Smooth muscle cell of the pulmonary artery (primary cell): ENCODE measurements at places on chromosomes 11 and 22. TPM values are rescaled to one million over a fixed set of nuclear protein-coding genes. Genes with fewer than 3 reads are reported as not detected.

The TP53AIP1 gene
- not detected in 2 replicates for total RNA-seq

The SHISAL1 gene
- total RNA-seq, result 13.5 and 35.8 TPM in 2 replicates

The PRR5L gene
- 12.1 and 32.3 TPM in 2 replicates for total RNA-seq

The TPH1 gene
- total RNA-seq, result 0.03 and 0.07 TPM in 2 replicates

The DGCR2 gene
- total RNA-seq, result 48.9 and 50.4 TPM in 2 replicates

The CFAP300 gene
- 3.2 and 8.3 TPM in 2 replicates for total RNA-seq

The PTPRCAP gene
- 0.17 and 0.46 TPM in 2 replicates for total RNA-seq

The SLC35E4 gene
- 16.5 and 20.5 TPM in 2 replicates for total RNA-seq

The GGT5 gene
- total RNA-seq, result 12.1 and 52.3 TPM in 2 replicates

The GPHA2 gene
- total RNA-seq, result not detected in 2 replicates

The ARHGAP20 gene
- 3.0 and 6.1 TPM in 2 replicates for total RNA-seq

The COPB1 gene
- 231 and 299 TPM in 2 replicates for total RNA-seq

The OR8G5 gene
- total RNA-seq, result not detected in 2 replicates

The CDKN1C gene
- total RNA-seq, result 1.2 and 1.3 TPM in 2 replicates

The PGA5 gene
- 0.65 TPM in 1 of 2 replicates, not detected in the other for total RNA-seq

The OR51B4 gene
- 0.20 TPM in 1 of 2 replicates, not detected in the other for total RNA-seq

The PSMA1 gene
- 123 and 129 TPM in 2 replicates for total RNA-seq

The HIC2 gene
- 3.3 and 3.8 TPM in 2 replicates for total RNA-seq
